NCI-H2029 treated with DMSO at 0.1 percent for 48 hours (cell line): ENCODE measurements at places on chromosomes 12 and 14.

DNA sequence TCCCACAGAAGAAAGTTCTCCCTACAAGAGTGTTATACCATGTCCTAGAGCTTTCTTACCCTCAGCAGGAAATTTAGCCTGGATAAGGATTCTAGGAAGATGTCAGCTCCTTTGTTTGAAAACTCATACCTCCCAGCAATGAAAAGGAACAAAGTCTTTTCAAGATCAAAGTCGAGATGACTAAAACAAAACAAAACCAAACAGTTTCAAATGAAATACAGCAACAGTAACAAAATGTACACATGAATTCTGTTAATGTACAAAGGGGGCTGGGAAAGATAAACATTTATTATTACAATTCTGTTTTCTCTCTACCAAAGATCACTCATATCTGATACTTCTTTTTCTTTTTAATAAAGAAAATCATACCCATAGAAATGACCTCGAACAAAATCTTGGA, 36.8 kb downstream of the SPX start:
- no peak for DNase-seq

- no peak for DNase-seq
Measured at GRCh38 chr12:65756956-65757511, 67.2 kb upstream of the HMGA2 start.

GRCh38 chr12:31897781-31898503, 61.3 kb upstream of the RESF1 start:
- DNase-seq: peak; percentile 69

DNA sequence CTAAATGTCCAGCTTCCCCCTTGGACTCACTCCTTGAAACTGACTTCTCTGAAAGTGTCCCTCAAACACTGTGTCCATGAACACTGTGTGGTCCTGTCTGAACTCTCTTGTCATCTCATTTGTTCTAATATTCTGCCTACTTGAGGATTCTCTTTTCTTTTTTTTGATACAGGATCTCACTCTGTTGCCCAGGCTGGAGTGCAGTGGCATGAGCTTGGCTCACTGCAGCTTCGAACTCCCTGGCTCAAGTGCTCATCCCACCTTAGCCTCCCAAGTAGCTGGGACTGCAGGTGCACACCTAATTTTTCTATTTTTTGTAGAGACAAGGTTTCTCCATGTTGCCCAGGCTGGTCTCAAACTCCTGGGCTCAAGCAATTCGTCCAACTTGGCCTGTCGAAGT, 4.9 kb upstream of the HEBP1 start:
- DNase-seq: no peak

- DNase-seq: no peak
Measured at GRCh38 chr12:128820253-128820652, 3.5 kb downstream of the SLC15A4 start.

GRCh38 chr14:99512110-99512449, 30.9 kb downstream of the CCNK start:
- DNase-seq: no peak

DNA sequence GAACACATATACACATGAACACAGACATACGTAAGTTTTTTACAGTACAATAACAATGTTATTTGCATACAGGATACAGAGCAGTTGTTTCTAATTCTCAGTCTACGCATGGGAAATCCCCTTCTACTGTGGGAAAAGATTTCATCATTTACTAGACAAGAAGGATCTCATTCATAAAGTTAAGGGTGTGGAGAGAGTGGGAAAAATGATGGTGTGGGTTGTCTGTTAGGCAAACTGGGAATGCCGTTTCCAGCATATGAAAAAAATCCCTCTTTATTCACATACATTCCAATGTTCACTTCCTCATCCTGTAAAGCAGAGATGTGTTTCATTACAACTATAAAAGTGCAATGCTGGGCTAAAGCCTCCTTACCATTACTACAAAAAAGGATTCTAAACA, 120.9 kb downstream of the SINHCAF start:
- no peak for DNase-seq

DNA sequence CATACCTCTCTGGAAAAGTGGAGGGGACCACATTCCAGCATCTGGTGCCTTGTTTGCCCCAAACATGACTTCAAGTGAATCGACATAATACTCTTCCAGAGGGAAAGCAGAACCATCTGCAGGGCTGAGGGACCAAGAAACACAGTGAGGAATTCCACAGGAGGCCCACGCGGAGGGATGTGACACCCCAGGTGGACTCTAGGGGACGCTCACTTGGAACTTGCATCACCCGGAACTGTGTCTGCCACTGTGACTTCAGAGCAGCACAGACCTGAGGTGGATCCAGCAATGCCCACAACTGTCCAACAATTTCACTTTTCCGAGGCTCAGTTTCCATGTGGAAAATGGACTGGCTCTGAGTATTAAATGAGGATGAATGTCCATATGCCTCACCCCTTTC, 14.3 kb upstream of the CLMN start:
- DNase-seq: no peak

GRCh38 chr12:39277416-39277815, 165.5 kb downstream of the KIF21A start:
- no peak for DNase-seq

GRCh38 chr14:90717916-90718315, 98.3 kb downstream of the TTC7B start:
- DNase-seq: no peak

- DNase-seq: no peak
Measured at GRCh38 chr14:73203527-73203926, 33.8 kb upstream of the PAPLN start.

DNA sequence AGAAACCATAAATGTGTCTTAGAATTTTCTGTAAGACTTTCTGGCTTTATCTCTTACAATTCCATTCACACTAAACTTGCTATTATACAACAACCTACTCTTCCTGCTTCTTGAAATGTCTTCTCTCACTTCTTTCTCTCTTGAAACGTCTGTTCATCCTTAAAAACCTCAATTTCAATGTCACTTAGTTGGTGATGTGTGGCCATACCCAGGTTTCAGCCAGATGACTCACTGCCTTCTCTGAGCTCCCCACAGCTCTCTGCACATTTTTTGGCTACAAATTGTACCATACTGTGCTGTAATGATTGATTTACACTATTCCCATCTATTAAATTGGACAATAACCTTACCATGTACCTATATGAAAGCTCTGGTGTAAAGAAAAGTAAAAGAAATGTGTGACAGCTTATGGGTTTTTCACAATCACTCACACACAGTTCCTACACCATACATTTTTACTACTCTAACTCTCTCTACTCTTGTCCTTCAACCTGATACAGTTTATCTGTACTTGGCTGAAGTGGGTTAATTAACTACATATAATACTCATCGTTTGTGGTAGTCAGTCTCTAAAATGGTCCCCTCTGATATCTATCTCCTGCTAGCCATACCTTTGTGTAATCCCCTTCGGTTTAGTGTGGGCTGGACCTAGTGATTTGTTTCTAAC, 222.1 kb downstream of the NELL2 start:
- no peak for DNase-seq

GRCh38 chr14:103141117-103141796, 18.0 kb downstream of the TNFAIP2 start:
- DNase-seq: peak; percentile 14

DNA sequence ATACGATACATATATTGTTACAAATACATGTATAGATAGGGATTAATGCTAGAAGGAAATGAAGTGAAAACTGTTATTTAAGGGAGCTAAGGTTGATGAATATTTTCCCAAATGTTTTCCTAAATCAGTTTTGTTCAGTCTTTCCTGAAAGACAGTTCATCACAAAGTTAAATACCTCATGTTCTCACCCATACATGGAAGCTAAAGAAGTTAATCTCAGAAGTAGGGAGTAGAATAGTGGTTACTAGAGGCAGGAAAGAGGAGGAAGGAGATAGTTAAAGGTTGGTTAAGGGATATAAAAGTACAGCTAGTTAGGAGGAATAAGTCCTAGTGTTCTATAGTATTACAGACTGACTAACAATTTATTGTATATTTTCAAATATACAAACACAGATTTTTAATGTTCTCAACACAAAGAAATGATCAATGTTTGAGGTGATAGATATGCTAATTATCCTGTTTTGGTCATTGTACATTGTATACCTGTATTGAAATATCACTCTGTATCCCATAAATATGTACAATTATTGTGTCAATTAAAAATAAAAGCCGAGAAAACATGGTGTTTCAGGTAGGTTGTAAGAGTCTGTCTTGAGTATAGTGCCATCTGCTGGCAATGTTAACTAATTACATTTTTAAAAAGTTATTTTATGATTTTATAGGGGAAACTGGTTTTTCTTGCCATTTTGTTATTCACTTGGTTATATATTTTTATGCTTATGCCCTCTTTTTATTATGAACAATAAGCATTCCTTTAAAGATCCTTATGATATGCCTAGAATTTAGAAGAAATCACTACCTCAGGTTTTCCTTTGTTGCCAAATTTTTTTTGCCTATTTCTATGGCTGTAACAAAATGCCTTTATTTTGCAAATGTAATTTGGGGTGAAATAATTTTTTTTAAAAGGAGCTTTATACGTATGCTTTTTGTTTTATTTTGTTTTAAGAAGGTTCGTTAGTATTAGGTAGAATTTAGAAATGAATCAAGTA, 26.9 kb downstream of the ZDHHC17 start:
- peak; percentile 33 for DNase-seq

- no peak for DNase-seq
Measured at GRCh38 chr14:77375973-77376770, 722 bp downstream of the TMED8 start.

DNA sequence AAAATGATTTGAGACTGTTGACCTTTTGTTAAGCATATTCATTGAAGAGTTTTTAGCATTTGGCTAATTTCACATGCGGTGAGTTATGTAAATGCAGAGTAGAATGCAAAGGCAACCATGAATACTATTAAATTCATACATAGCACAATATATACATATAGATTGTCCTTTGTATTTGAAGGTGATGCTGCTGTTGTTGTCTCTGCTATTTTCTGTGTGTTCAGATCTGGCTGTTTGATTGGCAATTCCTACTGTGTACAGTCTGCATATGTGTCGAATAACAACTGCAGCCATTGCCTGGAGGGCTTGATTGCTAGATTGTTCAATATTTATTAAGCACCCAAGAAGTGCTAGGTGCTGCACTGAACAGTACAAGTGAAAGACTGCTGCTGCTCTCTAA, 187.4 kb downstream of the FOXG1 start:
- DNase-seq: no peak

GRCh38 chr14:52402812-52403526, 88.9 kb downstream of the PTGER2 start:
- no peak for DNase-seq

DNA sequence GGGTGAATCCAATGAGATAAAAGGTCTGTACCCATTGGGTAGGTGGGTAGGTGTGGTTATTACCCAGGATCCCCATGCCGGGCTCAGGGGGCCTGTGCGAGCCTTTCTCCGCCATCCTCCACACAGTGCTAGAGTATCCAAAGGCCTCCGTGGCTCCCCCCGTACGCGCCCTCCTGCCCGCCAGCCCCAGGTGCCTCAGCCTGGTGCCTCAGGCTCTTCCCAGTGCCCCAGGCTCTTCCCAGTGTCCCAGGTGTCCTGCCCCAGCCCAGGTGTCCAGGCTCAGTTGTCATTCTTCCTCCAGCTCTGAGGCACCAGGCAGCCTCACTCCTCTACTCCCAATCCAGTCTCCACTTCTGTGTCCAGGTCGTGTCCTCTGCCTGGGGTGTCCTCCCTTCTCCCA, 27.6 kb upstream of the YY1 start:
- no peak for DNase-seq
